HL-60 (cell line): ENCODE measurements at places on chromosomes 11 and 22.

- DNase-seq, result no peak
Observed at GRCh38 chr22:41641854-41642253, 20.8 kb downstream of the XRCC6 start.

DNA sequence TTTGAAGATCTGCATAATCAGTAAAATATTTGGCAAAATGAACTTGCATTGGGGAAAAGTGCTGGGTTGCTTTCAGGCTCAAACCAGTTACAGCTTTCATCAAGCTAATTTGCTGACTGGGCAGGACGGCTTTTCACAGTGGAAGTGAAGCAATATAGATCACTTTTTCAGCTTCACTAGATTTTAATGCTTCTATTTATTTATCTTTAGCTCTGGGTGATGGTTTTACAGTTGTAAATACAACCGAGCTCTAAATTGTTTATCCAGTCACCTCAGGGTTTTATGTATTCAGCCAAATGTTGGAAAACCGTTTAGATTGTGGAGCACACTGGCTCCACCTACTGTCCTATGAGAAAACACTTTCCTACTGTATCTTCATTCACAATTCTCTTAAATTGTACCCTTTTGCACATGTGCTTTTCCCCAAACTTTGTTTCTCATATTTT, 58.2 kb downstream of the ACER3 start:
- peak; percentile 8 for DNase-seq

DNA sequence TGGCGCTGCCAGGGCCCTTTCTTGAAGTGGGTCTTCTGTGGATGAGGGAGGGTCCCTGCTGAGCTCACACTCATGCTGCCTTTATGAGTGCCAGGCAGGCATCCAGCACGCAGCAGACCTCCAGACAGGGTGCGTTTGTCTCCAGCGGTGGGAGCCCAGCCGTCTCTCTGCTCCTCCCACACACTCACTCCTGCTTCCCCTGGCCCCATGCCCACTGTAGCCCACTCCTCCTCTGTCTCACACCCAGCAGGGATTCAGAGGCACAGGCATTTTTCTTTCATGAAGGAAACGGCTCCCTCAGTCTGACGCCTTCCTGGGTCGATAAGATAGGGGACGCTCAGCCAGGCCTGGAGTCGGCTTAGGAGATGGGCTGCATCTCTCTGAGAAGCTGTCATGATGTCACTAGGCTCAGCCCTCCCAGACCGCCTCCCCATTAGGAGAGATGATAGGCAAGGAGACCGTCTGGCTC, 183.9 kb upstream of the NCAM1 start:
- no peak for DNase-seq

GRCh38 chr11:69344570-69345145, 50.7 kb downstream of the MYEOV start:
- no peak for DNase-seq

GRCh38 chr11:63877658-63878241, 38.8 kb downstream of the MARK2 start:
- no peak for DNase-seq
